ENCODE measurements at places on chromosomes 1 and 21.

- DNase-seq, result no peak
Measured at GRCh38 chr21:44955141-44955797, 15.4 kb downstream of the SLX9 start.

DNA sequence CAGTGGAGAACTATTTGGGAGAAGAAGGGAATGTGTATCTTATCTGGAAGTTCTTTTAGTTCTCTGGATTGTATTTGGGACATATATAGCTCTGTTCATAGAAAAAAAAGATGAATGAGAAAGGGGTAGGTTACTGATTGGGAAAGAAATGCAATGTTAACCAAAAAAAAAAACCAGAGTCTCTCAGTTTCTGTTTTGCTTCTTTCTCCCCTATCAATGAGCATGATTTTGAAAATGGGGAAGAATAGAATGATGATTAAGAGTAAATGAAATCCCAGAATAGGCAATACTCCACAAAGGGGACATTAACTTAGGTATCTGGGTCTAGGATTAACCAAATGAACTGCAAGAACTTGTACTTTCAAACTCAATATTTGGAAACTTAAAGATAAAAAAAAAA, 92.9 kb downstream of the RHOU start:
- no peak for DNase-seq

DNA sequence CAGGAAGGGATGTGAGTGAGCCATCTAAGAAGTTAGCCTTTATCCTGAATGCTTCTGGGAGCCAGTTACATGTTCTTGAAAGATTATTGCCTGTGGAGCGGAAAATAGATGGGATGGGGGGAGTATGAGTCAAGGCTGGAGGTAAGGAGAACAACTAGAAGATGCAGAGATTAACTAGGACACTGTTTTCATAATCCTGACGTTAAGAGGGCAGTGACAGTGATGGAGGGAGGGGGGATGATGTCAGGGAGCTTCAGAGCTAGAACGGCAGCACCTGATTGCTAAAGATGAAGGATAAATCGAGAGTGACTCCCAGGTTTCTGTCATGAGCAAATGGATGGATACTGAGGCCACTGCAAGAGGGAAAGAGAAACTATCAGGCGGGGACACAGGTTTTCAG, 10.0 kb upstream of the RCSD1 start:
- no peak for DNase-seq

GRCh38 chr1:205449254-205449749, 6.5 kb downstream of the BLACAT1 start:
- DNase-seq, result no peak

DNA sequence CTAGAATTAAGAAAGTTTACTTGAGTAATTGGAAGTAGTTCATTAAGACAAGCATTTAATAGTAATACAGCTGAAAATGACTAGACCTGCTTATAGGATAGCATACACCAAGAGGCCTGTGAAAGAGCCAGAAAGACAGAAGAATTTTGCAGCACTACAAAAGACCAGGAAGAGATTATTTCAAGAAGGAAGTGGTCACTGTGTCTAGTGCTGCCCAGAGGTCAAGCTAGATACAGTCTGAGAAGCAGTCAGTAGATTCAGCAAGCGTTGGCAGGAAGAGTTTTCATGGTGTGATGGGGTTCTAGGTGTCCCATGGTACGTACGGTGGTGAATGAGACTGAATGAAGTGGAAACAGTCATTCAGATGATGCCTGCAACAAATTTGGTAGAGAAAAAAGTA, 31.5 kb downstream of the RGS8 start:
- no peak for DNase-seq

- no peak for DNase-seq
Measured at GRCh38 chr1:4149281-4149680, 249.2 kb upstream of the C1orf174 start.
